ENCODE measurements at places on chromosomes 11 and 22. TPM values are rescaled to one million over a fixed set of nuclear protein-coding genes. Genes with fewer than 3 reads are reported as not detected.

MS4A4A gene
- 0.39 TPM for total RNA-seq

ZNF70 gene
- 7.4 TPM for total RNA-seq

TREH gene
- not detected for total RNA-seq

P2RX3 gene
- not detected for total RNA-seq

GAL gene
- not detected for total RNA-seq

MACROD1 gene
- 8.1 TPM for total RNA-seq

FGF4 gene
- not detected for total RNA-seq

DNA sequence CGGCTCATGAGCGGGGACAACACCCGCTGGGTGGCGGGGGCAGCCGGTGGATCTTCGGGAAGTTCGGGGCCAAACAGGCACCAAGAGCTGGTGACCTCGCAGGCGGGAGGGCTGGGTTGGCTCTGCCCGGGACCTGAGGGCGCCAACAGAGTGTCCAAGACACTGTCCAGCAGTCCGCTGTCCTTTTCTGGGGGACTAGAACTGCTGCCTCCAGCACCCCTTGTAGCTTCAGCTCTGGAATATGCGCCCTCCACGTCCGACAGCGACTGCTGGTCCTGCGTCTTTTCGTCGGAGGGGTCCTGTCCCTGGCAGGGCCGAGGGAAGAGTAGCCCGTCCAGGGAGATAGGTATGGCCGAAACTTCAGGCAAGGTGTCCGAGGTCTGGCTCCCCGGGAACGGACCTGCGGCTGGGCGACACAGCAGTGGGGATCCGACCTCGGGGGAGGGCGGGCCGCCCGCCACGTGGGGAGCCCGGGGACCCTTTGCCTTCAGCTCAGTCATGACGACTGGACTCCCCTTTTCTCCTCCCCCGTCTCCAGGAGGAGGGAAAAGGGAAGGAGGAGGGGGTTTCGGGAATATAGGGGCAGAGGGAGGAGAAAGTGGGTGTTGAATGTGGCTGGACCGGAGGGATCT lies 926 bp downstream of the PGR start:
- H3K4me3 ChIP-seq = no peak overlapping the region
- peaks cover 8% of the 10 kb centered on the region for H3K27me3 ChIP-seq
- no peak overlapping the region for H3K27ac ChIP-seq
- no peak for DNase-seq
- no peaks in the 10 kb centered on the region for H3K4me1 ChIP-seq

DNA sequence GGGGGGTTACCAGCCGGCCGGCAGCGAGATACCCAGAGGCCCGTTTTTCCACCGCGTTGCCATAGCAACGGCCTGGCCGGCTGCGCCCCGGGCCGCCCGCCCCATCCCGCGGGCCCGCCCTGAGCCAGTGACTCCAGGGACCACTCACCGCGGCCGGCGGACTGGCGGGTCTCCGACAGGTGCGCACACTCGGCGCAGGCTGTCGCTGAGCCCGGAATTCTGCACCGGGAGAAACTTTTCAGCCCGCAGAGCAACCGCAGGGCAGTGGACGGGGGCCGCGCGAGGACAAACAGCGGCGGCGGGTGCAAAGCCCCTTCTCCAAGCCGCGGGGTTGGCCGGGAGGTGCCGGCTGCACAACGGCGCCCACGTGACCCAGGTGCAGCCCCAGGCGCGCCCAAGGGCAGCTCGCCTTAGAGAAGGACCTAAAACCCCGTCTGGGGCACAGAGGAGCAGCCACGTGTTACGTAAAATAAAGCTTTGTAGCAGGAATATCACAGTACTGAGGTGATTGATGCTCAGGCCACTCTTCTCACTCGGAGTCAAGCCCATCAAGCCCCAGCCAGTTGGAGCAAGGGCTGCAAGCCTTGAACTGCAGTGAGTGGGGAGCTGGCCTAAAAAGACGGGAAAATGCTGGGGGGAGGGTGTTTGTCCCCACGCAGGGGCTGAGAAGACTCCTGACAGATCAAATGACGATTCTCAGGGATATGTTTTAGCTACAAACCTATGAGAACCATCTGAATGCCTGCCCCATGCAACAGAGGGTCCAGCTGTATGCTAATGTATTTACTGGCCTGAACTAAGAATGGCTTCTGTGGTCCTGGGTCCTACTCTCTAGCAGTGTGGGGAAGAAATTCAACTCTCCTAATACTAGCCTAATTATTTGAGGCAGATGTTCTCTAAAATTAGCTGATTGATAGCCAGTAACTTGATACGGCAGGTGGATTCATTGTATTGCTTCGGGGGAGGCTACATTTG lies at the start of gene STK33:
TSS of gene STK33 (minus strand) at position 294 of the 975 bp plus-strand sequence. CDS start 119,323 bp downstream, outside the sequence.
- no peaks in the 10 kb centered on the region for H3K36me3 ChIP-seq
- H3K4me1 ChIP-seq = peaks cover 4% of the 10 kb centered on the region
- no peak within 1 kb of the TSS for H3K27ac ChIP-seq
- H3K27me3 ChIP-seq = peaks cover 18% of the 10 kb centered on the region
- no peak within 1 kb of the TSS for H3K4me3 ChIP-seq

- H3K27me3 ChIP-seq = no peaks in the 10 kb centered on the region
- no peaks in the 10 kb centered on the region for H3K36me3 ChIP-seq
- H3K27ac ChIP-seq = no peak overlapping the region
Observed at GRCh38 chr22:26651815-26652214, 5.6 kb upstream of the MIAT start.

GRCh38 chr11:93655581-93656255 lies 5.8 kb upstream of the CEP295 start:
- no peak for DNase-seq
- H3K27me3 ChIP-seq = no peaks in the 10 kb centered on the region
- no peak overlapping the region for H3K4me3 ChIP-seq
- H3K27ac ChIP-seq = no peak overlapping the region
- peaks cover 5% of the 10 kb centered on the region for H3K4me1 ChIP-seq
- no peaks in the 10 kb centered on the region for H3K36me3 ChIP-seq

DNA sequence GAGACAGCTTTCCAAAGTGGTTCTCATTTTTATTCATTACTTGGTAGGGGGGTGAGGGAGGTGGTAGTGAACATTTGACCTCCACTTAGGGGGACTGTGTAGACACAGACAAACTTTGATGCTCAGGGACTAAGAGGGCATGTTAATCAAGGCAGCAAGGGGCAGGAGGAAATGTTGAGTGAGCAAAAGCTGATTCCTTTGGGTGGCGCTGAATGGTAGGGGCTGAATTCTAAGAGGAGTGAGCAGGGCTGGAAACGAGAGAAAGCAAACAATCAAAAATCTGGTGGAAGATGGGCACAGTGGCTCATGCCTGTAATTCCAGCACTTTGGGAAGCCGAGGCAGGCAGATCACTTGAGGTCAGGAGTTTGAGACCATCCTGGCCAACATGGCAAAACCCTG lies 164.8 kb upstream of the BDNF start:
- H3K27me3 ChIP-seq = no peaks in the 10 kb centered on the region
- H3K4me1 ChIP-seq = no peaks in the 10 kb centered on the region
- no peak for DNase-seq
- H3K36me3 ChIP-seq = no peaks in the 10 kb centered on the region
- H3K4me3 ChIP-seq = no peak overlapping the region
- no peak overlapping the region for H3K27ac ChIP-seq

DNA sequence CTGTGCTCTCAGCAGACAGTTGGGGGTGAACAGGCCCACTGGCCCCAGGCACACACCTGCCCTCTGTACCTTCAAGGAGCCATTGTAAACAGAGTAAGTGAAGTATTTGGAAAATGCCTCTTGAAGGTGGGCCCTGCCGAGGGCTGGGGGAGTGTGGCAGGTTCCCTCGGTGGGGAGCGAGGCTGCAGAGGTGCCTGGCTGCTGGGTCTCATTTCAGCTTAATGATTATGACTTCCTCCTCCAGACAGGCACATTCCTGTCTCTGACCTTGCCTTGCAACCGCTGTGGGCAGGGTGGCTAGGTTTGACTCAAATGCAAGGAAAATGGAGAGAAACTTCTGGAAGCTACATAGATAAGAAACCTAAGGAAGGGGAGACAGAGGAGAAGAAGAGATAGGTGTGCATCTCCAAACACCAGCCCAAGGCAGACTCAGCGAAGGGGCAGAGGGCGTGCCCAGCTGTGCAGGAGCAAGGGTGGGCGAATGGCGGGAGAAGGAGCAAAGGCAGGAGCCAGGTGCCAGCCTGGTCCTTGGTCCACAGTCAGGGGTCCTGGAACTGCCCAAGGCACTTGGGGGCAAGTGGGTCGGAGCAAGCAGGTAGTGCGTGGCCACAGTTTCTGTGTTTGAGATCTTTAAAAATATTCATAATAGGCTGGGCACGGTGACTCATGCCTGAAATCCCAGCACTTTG lies 14.0 kb downstream of the GRAMD4 start:
- no peak for DNase-seq
- H3K4me1 ChIP-seq = no peaks in the 10 kb centered on the region
- no peaks in the 10 kb centered on the region for H3K27me3 ChIP-seq

- H3K27ac ChIP-seq = no peak overlapping the region
- no peak overlapping the region for H3K4me3 ChIP-seq
- H3K4me1 ChIP-seq = no peaks in the 10 kb centered on the region
- H3K36me3 ChIP-seq = no peaks in the 10 kb centered on the region
- DNase-seq = no peak
Observed at GRCh38 chr11:65251476-65251875, 10.3 kb upstream of the POLA2 start.

DNA sequence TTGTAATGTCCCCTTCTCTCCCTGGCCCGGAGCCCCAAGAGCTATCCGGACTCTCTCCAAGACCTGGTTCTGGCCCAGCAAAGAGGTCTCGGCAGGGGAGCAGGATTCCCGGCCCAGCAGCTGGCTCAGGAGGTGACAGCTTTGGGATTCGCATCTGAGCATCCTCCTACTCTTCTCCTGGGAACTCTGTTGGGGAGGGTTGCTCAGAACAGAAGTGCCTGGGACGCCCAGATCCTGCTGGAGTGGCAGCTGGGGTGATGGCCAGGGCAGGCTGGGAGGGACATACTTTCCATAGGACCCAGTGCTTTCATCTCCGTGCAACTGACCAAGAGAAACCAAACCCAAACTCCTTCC lies 83.6 kb upstream of the PRODH start:
- peaks cover 7% of the 10 kb centered on the region for H3K27me3 ChIP-seq
- H3K36me3 ChIP-seq = no peaks in the 10 kb centered on the region
- DNase-seq = no peak
- H3K4me3 ChIP-seq = no peak overlapping the region
- no peak overlapping the region for H3K27ac ChIP-seq
- no peaks in the 10 kb centered on the region for H3K4me1 ChIP-seq

GRCh38 chr22:25623310-25623734 lies 58.8 kb downstream of the GRK3 start:
- no peaks in the 10 kb centered on the region for H3K4me1 ChIP-seq
- no peak overlapping the region for H3K27ac ChIP-seq
- no peaks in the 10 kb centered on the region for H3K27me3 ChIP-seq
- H3K4me3 ChIP-seq = no peak overlapping the region
- no peaks in the 10 kb centered on the region for H3K36me3 ChIP-seq

- H3K27me3 ChIP-seq = no peaks in the 10 kb centered on the region
- H3K36me3 ChIP-seq = no peaks in the 10 kb centered on the region
- no peak for DNase-seq
- H3K27ac ChIP-seq = no peak overlapping the region
- H3K4me3 ChIP-seq = no peak overlapping the region
Observed at GRCh38 chr11:46857666-46858065, 11.6 kb upstream of the CKAP5 start.

- H3K36me3 ChIP-seq = no peaks in the 10 kb centered on the region
- DNase-seq = no peak
- no peak overlapping the region for H3K27ac ChIP-seq
- H3K4me1 ChIP-seq = no peaks in the 10 kb centered on the region
Observed at GRCh38 chr22:48135592-48135991, 1373.1 kb downstream of the TBC1D22A start.

GRCh38 chr11:45676522-45677095 lies 11.2 kb upstream of the CHST1 start:
- no peaks in the 10 kb centered on the region for H3K27me3 ChIP-seq
- DNase-seq = no peak
- H3K4me3 ChIP-seq = no peak overlapping the region
- H3K36me3 ChIP-seq = no peaks in the 10 kb centered on the region

DNA sequence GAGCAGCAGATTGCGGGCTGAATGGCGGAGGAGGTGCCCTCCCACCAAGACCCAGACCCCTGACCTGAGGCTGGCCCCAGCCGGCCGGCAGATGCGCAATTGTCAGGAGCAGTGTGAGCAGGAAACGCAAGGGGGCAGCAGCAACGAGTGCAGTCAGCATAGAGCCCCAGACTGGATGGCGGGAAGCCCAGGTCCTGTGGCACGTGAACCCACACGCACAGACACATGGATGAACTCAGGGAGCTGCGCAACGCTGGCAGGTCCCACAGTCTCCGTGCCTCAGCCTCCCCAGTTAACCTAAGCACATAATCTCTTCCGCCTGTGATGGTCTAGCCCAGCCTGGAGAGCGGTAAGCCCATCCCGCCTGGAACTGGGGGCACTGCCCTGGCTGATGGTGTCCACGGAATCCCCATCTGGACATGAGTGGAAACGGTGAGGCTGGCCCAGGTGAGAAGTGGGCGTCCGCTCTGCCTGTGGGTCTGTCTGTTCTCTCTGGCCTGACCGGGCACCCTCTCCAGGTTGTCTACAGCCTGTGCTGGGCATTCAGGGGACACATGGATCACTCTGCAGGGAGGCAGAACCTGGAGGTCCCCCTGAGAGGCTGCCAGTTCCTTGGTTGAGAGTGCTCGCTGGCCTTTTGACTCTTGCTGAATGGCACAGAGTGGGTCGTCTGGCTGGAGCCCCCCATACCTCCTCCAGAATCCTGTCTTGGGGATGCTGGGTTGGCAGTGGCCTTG lies 626 bp upstream of the TBX10 start:
- H3K27me3 ChIP-seq = no peaks in the 10 kb centered on the region
- no peak overlapping the region for H3K4me3 ChIP-seq
- no peaks in the 10 kb centered on the region for H3K4me1 ChIP-seq

GRCh38 chr11:115222863-115223530 lies 281.2 kb downstream of the CADM1 start:
- no peak for DNase-seq
- no peaks in the 10 kb centered on the region for H3K36me3 ChIP-seq
- no peaks in the 10 kb centered on the region for H3K27me3 ChIP-seq

GRCh38 chr22:38823637-38824036 lies 20.2 kb downstream of the NPTXR start:
- H3K4me1 ChIP-seq = no peaks in the 10 kb centered on the region
- DNase-seq = no peak
- H3K36me3 ChIP-seq = no peaks in the 10 kb centered on the region

- no peak overlapping the region for H3K4me3 ChIP-seq
- no peaks in the 10 kb centered on the region for H3K27me3 ChIP-seq
Observed at GRCh38 chr22:35368386-35368785, 12.5 kb upstream of the HMOX1 start.

DNA sequence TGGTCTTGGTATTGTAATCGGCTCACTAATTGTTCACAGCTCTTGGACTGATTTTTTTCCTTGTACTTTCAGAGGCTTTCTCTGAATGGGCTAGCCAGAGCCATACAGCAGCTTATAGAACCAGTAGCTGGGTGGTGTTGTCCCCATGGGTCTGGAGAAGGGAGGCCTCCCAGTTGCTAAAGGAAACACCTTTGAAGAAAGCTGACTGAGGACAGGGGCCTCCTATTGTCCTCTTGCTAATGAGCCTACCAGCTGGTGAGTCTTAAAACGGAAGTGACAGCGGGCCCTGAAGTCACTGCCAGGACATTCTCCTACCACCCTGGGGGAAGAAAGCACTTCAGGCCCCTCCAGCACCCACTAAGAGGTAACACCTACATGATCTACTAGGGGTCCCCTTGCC lies 9.9 kb downstream of the FADS3 start:
- H3K27ac ChIP-seq = no peak overlapping the region
- H3K4me3 ChIP-seq = no peak overlapping the region
- no peaks in the 10 kb centered on the region for H3K27me3 ChIP-seq
- H3K4me1 ChIP-seq = no peaks in the 10 kb centered on the region

GRCh38 chr22:35549328-35549727 lies 8.7 kb downstream of the RASD2 start:
- H3K36me3 ChIP-seq = no peaks in the 10 kb centered on the region
- no peak overlapping the region for H3K27ac ChIP-seq
- DNase-seq = no peak
- peaks cover 23% of the 10 kb centered on the region for H3K4me1 ChIP-seq
- H3K27me3 ChIP-seq = no peaks in the 10 kb centered on the region
- H3K4me3 ChIP-seq = no peak overlapping the region
